CD4-positive, alpha-beta T cell (primary cell): ENCODE measurements at places on chromosomes 6 and 20.

GRCh38 chr6:6707143-6707542 is 118.6 kb downstream of the LY86 start:
- no peak for DNase-seq

GRCh38 chr20:37411408-37412219 is 65.7 kb downstream of the SRC start:
- DNase-seq, result no peak

- DNase-seq, result no peak
Observed at GRCh38 chr6:168538892-168539811, 98.2 kb downstream of the SMOC2 start.

DNA sequence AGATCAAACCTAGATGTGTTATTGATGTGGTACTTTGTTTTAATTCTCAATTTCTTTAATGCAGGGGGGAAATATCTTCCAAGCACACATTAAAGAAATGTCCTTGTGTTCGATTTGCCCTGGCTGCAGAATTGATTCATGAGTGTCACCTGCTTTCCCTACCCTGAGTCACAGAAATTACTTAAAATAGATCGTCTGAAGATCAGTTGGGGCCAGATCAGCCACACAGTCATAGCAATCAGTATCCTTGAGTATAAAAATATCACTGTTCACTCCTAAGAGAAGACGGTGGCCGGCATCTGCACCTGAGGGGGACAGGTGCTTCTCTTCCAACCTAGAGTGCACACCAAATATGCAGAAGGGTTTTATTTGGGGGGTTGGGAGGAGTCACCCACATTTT is 115.2 kb upstream of the RIN2 start:
- DNase-seq, result no peak

- no peak for DNase-seq
Observed at GRCh38 chr20:30892541-30893345, 364.7 kb upstream of the DEFB115 start.

DNA sequence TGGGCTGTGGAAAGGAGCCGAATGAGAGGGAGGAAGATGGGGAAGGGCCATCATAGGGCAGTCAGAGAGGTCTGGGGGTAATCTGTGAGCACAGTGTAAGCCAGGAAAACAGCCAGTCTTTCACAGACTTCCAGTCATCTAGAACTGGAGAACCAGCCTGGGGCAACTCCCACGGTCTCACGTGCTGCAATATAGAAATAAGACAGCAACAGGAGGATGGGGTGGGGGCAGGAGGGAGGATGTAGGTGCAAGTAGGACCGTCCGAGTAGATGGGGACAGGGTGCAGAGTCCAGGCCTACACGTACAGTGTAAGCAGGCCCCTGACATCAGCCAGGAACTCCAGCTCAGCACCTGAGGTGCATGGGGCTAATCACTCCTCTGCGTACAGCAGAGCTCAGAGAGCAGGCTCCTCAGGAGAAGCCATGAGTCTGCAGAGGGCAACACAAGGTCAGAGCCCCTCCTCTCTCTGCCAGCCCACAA is 58.2 kb upstream of the TNFAIP3 start:
- no peak for DNase-seq

DNA sequence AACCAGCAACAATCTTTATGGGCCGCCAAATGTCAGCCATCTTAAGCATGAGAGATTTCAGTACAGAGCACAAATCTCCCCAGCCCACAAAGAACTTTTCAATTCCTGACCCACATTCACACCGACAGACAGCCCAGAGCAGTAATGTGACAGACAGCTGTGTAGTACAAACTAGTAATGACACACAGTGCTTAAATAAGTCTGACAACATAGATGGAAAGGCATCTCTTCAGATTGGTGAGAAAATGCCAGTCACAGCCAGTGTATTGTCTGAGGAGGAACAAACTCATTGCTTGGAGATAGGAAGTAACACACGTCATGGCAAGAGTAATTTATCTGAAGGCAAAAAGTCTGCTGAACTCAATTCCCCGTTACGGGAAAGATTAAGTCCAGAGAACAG is 36.0 kb downstream of the KIZ start:
- DNase-seq, result no peak

DNA sequence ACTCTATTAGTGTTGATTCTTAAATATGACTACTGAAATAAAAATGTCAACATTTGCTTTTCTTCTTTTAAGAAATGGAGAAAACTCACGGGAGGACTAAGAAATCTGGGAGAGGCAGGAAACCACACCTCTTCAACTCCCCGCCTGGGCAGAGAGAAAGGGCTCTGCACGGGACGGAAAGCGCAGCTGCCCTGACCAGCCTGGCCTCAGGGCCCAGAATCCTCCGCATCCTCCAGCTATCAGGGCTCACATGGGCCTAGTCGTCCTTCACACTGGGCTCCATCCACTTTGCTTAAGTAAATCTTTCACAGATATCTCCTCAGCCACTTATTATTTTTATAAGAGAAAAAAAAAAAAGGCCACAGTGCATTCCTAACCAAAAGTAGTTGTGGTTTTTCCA is 215.1 kb downstream of the TBXT start:
- DNase-seq, result no peak

GRCh38 chr6:113642714-113643406 is 214.3 kb upstream of the MARCKS start:
- DNase-seq, result no peak

GRCh38 chr6:45076217-45076930 is 251.8 kb upstream of the RUNX2 start:
- DNase-seq, result no peak

DNA sequence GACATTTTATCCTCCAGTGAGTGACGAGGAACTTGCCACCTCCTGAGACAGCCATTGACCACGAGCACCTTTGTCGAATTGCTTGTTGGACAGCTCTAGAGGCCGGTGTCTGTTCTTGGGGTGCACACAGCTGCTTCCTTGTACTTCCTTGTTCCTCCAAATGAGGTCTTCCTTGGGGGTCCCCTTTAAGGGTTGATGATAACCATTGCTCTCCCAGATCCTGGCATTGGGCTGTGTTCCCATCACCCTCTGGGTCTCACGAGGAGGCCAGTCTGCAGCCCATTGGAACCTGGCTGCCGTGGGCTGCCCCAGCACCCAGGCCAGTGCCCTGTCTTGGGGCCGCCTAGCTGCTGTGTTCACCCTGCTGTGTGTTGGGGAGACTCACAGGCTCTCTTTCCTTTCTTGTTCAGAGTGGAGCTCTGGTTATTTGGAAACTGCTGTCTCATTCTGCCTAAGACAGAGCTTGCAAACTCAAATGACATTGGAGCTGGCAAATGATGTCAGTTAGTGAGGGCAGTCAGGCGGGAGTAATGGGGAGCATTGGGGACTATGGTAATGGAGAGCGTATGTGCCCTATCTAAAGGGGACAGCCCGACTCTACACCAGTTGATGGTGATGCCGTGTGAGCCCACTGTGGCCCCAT is 25.7 kb downstream of the PPP1R16B start:
- DNase-seq, result no peak
